Brain (organoid and tissue), 16 donors: ENCODE measurements at places on chromosomes 7 and 10.

- no peak for DNase-seq
Measured at GRCh38 chr7:39811161-39811614, 138.9 kb upstream of the CDK13 start.

DNA sequence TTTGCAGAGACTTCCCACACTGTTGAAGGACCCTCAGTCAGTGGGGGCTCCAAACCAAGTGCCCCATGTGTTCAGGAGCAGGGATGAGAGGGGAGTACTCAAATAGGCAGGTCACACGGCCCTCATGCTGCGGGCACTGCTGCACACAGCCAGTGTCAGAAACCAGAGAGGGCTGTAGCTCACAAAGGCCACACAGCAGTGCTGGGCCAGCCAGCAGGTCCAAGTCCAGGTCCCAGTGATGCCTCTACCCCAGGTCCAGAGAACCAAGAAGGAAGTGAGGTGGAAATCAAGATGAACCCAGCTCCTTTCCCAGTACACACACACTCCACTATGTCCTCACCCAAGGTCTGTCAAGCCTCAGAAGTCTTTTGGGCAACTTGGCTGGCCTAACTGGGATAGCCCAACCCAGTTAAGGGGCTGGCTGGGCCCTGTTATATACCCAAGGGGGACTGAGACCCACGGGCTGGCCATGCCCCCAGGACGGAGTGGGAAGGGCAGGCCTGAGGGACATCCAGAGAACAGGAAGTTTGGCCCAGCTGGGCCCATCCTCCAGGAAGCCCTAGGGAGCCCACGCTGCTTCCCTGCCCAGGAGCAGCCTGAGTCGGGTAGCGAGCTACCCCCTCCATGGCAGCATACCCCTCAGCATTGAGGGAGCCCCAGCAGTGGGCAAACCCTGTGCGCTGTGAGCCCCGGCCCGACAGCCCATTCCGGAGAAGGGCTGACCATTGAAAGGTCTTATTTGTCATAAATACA lies 24.3 kb downstream of the GRID1 start:
- DNase-seq: no peak

- no peak for DNase-seq
Measured at GRCh38 chr7:92517631-92518030, 10.7 kb downstream of the PEX1 start.

GRCh38 chr7:36659172-36659516 lies 65.2 kb downstream of the AOAH start:
- peak; percentile 79 for DNase-seq

DNA sequence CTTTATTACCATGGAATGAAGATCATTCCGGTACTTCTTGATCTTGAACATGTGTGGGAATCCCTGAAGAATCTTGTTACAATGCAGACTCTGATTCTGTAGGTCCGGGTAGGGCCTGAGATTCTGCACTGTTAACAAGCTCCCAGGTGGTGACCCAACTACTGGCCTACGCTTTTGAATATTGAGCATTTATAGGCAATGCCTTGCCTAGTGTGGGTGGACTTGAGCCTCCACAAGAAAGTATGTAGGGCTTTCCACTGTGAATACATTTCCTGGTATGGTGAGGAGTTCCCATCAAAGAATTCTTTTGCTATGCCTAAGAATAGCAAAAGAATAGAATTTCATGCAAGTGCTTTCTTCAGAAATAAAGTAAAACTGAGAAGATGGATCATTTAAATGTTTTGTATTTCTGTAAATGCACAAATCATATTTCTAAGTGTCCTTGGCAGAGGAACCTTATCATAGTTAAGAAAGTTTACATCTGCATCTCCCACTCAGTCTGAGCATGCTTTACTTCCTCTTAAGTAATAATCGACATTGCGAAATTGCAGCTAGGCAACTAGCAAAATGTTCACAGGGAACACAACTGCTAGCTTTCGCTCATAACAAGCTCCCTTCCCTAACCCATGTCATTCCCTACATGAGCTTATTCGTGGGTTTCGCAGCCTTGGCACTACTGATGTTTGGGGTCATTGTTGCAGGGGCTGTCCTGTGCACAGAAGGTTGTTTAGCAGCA lies 71.4 kb downstream of the AHR start:
- no peak for DNase-seq

DNA sequence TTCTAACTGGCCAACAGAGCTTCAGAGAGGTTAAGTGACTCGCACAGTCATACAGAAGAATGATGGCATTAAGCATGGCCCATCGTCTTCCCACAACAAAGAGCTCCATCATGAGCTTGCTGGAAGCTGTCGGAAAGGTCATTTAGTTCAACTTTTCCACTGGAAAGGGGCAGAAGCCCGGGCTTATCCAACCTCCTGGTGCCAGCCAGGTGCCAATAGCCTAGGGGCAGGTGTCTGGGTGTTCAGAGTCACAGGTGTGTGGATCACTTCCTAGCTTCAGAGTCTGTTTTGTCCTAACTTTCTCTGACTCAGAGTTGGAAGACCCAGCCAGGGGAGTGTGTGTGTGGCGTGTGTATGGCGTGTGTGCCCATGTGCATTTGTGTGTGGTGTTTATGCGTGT lies 1.3 kb upstream of the TRPV6 start:
- DNase-seq: no peak

- no peak for DNase-seq
Measured at GRCh38 chr7:8201846-8202441, 60.0 kb downstream of the ICA1 start.

- no peak for DNase-seq
Measured at GRCh38 chr7:28128608-28129007, 52.0 kb downstream of the JAZF1 start.

- DNase-seq: no peak
Measured at GRCh38 chr7:74356589-74357315, 67.5 kb downstream of the CLIP2 start.

DNA sequence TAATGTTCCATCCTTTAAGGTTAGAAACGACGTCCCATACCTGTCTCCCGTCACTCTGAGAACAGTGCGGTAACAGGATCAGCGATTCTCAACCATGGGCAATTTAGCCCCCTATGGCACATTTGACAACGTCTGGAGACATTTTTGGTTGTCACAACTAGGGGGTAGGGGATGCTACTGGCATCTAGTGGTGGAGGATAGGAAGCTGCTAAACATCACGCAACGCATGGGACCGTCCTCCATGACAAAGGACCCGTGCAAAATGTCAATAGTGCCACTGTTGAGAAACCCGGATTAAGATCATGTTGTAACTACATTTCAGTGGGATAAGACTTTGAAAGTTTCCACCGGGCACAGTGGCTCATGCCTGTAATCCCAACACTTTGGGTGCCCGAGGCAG lies 5.0 kb upstream of the PAXIP1 start:
- DNase-seq: peak; percentile 62

DNA sequence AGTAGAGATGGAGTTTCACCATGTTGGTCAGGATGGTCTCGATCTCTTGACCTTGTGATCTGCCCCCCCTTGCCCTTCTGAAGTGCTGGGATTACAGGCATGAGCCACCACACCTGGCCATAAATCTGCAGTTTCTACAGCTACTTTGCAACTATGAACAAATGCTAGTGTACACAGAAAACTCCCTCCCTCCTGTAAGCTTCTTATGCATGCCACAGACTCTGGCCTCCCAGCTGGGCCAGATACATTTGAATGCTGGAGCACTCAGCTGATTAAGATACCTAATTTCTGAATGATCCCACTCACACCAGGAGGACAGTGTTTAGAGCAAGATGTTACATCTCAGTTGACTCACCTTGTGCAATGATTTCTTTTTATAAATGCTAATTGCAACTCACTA lies 486.2 kb downstream of the KCNMA1 start:
- DNase-seq: no peak

DNA sequence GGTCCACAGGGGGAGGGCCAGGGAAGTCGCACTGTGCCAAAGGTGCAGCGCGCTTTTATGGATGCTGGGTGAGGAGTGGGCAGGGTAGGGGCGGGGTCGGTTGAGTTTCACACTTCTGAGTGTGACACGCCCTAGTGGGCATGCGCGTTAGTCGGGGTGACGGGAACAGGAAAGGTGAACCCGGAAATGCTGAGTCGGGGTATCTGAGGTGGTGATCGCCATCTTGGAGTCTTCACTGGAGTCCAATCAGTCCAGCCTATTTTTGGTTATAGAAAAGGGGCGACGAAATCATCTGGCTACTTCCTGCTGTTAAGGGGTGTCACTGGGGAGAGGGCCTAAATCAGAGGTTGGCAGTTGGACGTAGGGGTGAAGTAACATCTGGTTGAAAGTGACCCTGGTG lies 40.8 kb downstream of the ZNF138 start:
- DNase-seq: no peak

DNA sequence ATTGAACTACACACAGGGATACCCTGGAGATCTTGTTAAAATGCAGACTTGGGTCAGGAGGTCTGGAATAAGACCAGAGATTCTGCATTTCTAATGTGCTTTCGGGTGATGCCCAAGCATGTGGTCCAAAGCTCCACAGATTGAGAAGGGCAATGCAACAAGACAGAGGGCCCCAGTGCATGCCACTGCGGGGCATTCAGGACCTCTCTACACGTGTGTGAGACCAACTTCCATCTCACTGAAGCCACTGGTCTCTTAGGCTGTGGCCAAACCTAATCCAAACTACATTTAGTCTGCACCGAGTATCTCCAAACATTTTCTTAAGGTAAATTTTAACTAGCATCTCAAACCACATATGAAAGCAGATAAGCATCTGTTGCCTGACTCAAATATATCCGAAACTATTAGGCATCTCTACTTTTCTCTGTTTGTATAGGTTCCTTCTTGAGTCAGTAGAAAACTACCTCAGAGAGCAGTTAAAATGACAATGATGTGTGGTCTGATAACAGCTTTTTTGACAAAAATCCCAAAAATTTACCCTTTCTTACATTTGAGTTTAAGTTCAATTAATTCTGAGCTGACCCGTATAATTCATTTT lies 107.5 kb downstream of the ELMO1 start:
- no peak for DNase-seq

DNA sequence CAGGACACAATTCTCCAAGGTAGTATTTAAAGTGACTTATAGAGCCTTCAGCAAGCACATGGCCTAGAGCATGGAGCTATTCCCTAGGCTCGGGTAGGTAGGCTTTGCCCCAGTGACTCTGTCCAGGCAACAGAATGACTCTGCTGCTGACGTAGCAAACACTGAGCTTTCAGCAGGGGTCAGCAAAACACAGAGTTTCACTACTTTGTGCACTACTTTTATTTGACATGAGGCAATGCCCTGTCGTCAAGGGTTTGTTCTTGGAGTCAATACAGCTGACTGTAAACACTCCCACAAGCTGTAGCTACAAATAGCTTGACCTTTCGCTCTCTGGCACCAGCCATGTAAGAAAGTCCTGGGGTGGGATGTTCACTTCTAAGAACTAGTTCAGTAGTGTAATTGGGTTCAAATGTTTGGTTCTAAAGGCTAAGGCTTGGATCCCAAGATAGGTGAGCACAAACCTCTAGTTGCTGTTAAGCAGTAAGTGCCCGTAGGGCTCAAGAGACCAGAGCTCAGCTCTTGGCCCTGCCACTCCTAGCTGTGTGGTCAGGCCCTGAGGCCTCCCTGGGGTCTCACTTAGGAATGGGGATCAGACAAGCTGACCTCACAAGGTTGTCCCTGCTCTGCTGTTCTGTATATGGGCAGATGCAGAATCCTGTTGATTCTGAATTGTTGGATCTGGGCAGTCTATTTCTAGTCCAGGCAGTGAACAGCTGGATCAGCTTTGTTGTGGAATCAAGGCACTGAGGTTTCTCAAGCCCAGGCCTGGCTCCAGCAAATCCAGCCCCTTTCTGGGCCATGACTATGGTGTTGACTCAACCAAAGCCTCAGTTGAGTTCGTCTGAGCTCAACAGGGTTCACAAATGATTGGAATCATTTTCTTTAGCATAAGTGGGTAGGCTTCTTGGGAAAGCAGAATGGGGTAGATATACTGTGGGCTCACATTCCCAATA lies 10.7 kb downstream of the NODAL start:
- DNase-seq: peak; percentile 14

GRCh38 chr10:113524539-113525490 lies 28.0 kb upstream of the HABP2 start:
- no peak for DNase-seq

DNA sequence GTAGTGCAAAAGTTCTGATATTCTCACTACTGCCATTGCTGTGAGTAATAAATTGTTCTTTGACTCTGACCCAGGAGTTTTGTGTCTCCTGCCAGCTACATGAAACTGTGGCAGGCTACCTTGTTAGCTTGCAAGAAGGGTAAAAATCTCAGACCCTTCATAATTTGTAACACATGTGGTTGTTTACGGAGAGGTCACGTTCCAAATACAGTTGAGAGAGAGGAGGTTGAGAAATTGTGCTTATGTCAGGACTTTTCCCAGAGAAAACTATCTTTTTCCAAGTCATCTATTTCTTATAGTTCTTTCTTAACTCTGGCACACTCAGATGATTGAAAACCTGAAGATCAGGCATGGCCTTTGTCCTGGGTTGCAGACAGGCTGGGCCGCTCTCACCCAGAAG lies 114.4 kb upstream of the SVIL start:
- DNase-seq: no peak

DNA sequence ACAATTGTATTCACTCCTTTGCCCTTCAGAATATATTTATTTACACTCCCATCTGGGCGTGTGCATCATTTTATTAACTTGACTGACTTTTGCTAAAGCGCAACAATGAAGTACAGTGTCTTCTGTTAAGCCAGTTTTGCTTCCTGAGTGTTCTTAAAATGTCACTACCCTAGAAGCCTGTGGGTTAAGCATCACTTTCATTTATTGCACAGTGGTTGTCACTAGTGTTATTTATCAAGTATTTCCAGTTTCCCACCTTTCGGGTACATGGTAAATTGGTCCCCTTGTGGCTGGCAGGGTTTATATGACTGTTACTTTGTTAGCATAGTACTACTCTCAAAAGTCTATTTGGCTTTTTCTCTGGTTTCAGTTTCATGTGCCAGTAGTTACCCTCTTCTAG lies 3.3 kb downstream of the HILPDA start:
- DNase-seq: no peak

- no peak for DNase-seq
Measured at GRCh38 chr7:90165724-90166123, 11.5 kb downstream of the STEAP1 start.

DNA sequence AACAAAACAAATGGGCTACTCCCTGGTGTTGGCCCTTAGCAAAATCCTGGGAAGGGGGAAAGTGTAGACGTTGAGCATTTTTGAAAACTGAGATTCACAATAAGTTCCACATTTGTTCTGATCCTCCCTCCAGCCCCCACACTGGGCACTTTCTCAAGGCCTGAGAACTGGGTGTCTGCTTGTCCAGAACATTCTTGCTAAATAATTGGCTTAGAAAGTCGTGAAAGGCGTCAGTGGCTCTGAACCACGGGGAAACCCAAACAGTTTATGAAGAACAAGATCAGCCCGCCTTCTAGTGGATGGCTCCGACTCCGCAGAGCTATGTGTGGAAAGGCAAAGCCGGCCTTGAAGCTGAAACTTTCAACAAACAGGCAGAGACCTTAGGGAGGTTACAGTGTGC lies 370.1 kb downstream of the PRPF18 start:
- no peak for DNase-seq

GRCh38 chr7:151854720-151855071 lies 22.2 kb downstream of the PRKAG2 start:
- no peak for DNase-seq

DNA sequence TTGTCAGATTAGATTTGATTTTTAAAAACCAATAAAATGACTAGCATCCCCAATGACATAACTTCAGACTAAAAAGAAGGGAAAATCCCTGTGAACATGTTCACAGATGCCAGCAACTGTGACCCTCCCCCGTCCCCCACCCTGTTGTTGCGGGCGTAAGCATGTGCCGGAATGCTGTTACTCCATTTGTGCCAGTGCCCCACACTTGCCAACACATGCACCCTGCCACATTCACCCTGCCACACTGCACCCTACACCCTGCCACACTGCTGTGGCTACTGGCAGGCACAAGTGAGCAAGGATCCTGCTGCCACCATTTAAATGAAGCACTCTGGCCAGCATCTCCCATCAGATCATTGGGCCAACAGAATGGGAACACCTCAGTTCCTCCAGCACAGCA lies 540.2 kb downstream of the GRID1 start:
- DNase-seq: no peak
